WTC11 (cell line): ENCODE measurements at places on chromosomes 2 and 18.

DNA sequence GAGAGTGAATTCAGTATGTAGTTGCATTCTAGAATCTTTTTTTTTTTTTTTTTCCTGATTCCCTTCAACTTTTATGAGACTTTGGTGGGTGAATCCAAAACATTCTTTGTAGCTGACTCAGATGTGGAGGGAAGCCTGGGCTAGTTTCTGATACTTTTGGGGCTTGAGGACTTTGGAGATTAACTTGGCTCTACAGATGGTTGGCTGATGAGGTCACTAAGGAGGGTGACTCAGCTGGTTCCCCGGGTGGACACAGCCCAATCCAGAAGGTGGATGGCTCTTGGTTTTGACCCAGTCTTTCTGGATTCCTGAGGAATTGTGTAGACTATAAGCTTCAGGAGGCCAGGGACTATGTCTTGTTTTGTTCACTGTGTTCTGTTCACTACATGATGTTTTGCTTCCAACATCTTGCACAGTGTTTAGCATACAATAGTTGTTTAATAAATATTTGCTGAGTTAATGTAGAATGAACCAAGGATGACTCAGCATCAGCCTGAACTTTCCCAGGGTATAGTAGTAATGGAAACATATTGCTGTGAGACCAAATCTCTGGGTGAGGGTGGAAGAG, 30.5 kb downstream of the LAMA3 start:
- DNase-seq: no peak

GRCh38 chr2:232238108-232238507, 140.4 kb upstream of the ALPP start:
- DNase-seq: no peak

- DNase-seq: no peak
These were observed 340.3 kb downstream of the CYRIA start for GRCh38 chr2:16325016-16325975.

- DNase-seq: no peak
These were observed 90.1 kb downstream of the ACVR1 start for GRCh38 chr2:157785866-157786662.

DNA sequence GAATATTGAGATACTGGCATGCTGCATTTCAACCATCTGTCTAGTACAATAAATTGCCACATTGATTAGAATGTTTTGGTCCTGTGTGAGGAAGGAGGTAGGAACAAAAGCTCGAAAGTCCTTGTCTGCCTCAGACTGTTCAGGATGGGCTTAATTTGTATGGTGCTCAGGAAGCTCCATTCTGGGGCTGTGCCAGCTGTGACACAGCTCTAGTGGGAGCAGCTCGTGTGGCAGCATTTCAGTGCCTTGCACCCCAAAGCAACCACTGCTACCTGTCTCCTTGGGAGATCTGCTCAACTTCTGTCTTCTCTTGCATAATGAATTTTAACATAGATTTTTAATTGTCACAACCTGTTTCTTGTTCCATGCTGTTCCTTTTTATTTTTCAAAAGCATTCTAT, 144.4 kb upstream of the THUMPD2 start:
- DNase-seq: no peak

- no peak for DNase-seq
These were observed 107.5 kb downstream of the MSTN start for GRCh38 chr2:189954989-189955388.

DNA sequence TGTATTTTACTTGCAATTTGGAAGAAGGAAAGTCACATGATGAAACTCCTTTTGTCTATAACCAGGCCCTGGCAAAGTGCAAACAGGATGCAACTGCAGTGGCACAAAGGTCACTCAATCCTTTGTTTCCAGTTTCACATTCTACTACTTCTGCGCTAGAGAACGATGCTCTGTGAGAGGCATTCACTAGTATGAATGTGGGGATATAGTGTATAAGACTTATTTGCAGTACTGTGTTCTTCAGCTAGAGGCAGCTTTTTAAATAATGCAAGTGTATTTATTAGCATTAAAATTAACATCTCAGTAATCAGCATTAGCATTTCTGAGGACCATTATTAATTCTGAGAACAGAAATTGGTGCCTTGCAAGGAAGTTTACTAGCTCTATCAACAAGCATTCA, 68.9 kb downstream of the PRPF40A start:
- no peak for DNase-seq

- DNase-seq: peak; percentile 25
These were observed 7.4 kb upstream of the B3GNT7 start for GRCh38 chr2:231387904-231388724.

- no peak for DNase-seq
These were observed 260.0 kb upstream of the HS6ST1 start for GRCh38 chr2:128578406-128579390.

DNA sequence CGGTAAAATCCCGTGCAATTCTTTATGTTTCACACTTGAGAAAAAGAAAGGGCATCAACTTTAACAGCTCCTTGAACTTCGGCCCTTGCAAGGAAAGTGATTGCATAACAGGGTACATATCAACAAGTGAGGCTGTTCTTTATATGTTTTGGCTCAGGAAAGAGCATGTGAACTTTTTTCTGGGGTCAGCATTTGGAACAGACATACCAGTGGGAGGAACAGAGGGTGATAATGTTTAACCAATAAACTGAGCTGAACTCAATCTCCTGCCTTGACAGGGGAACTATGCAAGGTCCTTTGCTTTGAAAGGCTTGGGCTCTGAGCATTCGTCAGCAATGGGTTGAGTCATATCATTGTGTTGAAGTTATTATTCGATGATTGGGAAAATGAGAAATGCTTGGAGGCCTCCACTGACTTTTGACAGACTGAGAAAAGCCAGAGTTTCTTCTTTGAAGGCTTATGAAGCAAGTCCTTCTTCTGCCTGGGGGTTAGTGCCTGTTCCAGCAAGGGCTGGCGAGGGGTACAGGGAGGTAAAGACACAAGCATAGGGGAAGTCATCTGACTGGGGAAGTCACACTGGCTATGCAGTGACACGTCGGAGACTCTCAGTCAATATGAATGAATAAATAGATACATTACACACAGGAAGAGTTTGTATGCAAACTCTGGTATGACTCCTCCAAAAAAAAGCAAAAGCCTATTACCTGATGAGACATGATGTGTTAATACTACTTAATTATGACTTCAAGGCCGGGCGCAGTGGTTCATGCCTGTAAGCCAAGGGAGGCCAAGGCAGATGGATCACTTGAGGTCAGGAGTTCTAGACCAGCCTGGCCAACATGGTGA, 57.2 kb downstream of the CYB5A start:
- DNase-seq: no peak

- DNase-seq: no peak
These were observed 176.3 kb downstream of the ANKRD30B start for GRCh38 chr18:14924226-14924625.

- DNase-seq: no peak
These were observed 8.1 kb upstream of the TRIB2 start for GRCh38 chr2:12708508-12709206.

DNA sequence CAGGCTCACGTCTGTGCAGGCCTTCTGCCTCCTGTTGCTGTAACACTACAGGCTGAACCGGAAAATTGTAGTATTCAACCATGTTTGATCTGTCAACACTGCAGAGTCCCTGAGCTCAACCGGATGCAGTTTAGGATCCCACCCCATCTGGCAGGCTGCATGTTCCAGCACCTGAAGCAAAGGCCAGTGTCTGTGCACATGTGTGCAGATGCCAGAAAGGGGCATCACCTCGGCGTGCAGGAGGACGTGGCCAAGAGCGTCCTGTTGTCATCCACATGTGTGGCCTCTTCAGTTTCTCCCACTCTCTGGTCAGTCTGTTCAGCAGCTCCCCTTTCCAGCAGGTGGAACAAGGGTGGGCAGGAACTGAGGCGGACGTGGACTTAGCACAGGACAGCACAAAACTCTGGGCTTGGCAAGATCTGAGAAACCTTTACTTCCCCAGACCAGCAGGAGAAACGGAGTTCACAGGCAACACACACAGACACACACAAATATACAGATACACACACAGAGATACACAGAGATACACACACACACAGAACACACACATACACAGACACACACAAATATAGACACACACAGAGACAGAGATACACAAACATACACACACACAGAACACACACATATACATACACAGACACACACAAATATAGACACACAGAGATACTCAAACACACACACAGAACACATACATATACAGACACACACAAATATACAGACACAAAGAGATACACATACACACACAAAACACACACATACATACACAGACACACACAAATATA, 111.3 kb downstream of the NDUFA10 start:
- no peak for DNase-seq

DNA sequence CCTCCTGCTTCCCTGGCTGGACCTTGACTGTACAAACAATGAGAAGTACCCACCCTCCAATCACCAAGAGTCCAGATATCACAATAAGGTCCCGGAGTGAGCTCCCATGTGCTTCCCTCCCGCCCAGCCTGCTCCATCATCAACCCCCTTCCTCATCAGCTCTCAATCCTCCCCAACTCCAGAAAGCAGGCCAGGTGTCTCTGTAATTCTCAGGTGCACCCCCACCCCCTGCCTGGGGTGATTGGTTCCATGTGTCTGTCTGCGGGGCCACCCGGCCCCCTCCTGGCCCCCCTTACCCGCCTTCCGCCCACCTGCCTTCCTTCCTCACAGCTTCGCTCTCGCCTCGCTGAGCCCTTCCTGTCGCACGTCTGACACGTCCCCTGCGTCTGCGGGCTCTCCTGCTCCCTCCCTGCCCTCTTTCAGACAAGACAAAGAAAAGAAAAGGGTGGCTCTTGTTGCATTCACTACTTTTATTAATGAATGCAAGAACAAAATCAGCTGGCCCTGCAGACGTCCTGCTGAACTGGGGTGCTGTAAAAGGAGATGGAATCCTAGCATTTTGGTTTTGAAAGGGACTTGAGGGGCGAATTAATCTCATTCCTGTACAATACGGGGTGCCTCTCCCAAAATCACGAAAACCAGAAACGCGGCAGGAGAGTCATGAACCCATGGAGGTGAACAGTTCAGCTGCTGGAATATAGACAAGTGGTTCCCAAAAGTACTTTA, 26.5 kb upstream of the IGFBP2 start:
- peak; percentile 72 for DNase-seq

- no peak for DNase-seq
These were observed 237.6 kb downstream of the ALPK2 start for GRCh38 chr18:58391231-58391825.

- no peak for DNase-seq
These were observed 20.3 kb downstream of the CABLES1 start for GRCh38 chr18:23155537-23155936.

DNA sequence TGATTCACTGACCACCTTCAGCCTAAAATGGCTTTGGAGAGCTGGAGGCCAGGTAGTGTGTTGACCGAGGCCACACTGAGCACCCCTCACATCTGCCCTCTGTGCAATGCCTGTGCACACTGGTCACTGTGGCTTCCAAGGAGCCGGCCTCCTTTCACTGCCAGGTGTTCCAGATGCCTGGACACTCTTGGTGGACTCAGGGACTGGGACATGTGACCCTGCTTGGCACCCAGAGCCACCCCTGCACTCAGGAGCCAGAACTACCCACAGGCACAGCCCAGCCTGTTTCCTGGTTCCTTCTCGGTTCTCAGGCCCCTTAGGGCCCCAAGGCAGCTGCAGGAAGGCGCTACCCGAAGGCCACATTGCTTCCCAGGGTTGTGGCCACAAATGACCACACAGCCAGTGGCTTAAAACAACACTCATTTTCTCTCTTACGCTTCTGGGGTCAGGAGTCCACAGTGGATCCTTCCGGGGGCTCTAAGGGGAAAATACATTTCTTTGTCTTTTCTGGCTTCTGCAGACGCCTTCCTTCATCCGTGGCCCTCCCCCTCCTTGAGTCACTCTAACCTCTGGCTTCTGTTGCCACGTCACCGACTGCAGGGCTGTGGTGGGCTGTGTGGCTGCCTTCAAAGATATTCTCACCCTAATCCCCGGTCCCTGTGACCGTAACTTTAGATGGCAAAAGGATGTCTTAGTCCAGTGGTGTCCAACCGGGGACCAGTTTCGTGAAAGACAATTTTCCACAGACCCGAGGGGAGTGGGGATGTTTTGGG, 78.6 kb downstream of the ASB1 start:
- no peak for DNase-seq

GRCh38 chr2:99845296-99845695, 297.1 kb downstream of the AFF3 start:
- no peak for DNase-seq

- DNase-seq: no peak
These were observed 32.3 kb downstream of the WDPCP start for GRCh38 chr2:63555931-63556330.
